Cortex of kidney (tissue), 1 donor: ENCODE measurements at places on chromosomes 12 and 14.

- no peak for DNase-seq
These were observed 18.5 kb upstream of the CCDC175 start for GRCh38 chr14:59595071-59595470.

DNA sequence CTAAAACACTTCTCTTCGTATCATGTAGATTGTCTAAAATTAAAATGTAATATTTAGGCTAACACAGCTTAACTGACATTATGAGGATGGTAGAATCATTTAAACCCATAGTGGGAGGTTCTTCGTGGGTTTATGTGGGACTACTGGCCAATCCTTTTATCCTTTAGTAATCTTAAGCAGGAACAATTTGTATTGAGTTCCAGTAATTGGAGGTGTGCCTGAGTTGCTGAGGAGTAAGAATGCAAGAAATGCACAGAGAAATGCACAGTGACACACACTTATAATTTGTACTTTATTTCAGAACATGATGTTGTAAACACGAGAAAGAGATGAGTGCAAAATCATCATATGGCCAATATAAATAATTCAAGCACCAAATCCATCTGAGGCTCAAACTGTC is 22.3 kb downstream of the OTOGL start:
- no peak for DNase-seq

DNA sequence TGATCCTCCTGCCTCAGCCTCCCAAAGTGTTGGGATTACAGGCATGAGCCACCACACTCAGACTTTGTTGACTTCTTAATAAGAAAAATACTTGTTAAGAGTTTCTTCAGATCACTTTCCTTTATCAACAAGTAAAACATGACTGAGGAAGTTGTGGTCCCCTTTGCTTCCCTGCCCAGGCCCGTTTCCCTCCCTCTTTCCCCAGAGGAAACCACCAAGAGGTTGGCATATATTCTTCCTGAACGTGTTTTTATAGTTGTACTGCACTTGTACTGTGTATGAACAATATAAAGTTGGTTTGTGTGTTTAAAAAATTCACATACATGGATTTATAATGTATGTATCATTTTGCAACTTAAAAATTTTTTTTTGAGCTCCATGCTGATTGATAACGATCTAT is 28.4 kb downstream of the PTPN11 start:
- no peak for DNase-seq

GRCh38 chr14:68979021-68979721 is at the start of gene ACTN1:
ACTN1 (minus strand) TSS chr14:68979302; CDS start chr14:68979056, 246 bp downstream.
- DNase-seq: peak; percentile 51

GRCh38 chr12:107510211-107510610 is 175.4 kb upstream of the PWP1 start:
- no peak for DNase-seq

GRCh38 chr12:76091246-76091754 is 6.8 kb upstream of the NAP1L1 start:
- DNase-seq: no peak

DNA sequence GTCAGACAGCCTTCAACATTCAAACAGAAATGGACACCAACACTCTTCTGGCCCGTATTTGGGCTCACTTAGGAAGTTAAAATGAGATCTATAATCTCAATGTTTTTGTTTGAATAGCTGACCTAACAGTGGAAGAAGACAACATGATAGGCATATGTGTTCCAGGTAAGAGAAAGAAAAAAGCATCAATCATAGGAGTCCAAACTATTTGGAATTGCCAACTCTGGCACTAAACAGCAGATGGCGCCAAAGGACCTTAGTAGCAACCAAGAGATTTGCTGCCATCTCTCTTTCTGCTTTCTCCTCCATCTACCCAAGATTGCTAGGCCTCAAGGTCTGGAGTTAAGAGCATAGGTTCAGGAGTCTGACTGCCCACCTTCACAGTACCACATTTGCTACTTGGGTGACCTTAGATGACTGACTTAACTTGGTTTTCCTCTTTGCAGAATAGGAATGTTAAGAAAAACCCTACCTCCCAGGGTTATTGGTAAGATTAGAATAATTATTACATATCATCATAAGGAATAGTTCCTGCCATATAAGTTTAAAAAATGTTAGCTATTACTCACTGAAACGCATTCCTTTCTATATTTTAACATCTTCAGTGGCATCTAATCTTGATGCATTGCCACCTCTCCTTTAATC is 30.2 kb downstream of the PEX5 start:
- no peak for DNase-seq

DNA sequence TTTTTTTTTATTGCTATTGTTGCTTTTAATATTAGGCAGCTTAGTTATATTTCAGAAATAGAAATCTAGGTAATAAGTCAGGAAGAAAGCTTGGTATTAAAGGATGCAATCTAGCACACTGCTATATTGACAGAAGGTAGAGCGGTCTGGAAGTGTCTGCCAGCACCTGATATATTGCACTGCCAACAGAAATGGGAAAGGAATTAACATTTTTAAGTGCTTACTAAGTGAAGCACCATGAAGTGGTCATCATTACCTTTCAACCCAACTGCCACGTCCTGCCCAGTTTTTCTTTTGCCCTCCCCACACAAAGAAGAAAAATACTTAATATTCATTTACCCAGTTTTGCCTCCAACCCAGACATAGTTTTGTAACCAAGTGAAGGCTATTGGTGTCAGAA is 163.5 kb downstream of the KITLG start:
- DNase-seq: no peak

DNA sequence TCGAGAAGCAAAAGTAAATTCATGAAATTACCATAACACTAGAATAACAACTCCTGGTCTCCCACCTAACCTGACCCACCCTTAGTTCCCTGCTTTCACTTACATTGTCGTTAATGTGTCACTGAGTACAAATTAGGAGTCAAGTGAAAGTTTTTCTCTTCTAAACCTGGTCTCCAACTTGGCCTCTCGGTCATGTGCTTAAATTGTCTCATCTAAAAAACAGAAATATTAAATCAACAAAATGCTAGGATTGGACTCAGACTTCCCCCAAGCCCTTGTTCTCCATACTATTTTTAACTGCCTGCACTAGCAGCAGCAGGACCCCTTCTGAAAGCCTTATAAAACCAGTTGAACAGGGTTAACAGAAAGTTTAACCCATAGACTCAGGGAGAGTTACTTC is 1.8 kb upstream of the BTG1 start:
- DNase-seq: no peak

GRCh38 chr12:52631264-52631663 is 12.9 kb upstream of the KRT73 start:
- no peak for DNase-seq

GRCh38 chr14:35133542-35134328 is 11.4 kb downstream of the PRORP start:
- no peak for DNase-seq

DNA sequence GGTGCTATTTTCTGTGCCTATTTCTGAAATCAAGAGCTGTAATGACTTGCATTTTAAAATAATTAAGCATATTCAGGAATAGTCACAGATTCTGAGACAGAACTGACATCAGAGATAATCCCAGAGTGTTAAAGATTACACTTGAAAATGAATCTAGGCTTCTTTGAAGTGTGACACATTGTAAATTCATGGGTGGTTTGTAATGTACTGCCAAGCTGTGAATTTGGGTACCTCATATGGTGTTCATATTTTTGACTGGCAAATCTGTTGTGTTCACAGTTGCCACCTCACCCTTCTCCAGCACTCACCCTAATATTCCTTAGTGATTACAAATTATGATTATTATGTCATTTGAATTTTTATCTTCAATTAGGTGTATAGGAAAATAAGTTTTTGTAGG is 78.5 kb upstream of the CSRP2 start:
- no peak for DNase-seq

- DNase-seq: no peak
These were observed 117.3 kb upstream of the CAND1 start for GRCh38 chr12:67151886-67152285.

- no peak for DNase-seq
These were observed 1.5 kb upstream of the ZBTB42 start for GRCh38 chr14:104799244-104800014.

DNA sequence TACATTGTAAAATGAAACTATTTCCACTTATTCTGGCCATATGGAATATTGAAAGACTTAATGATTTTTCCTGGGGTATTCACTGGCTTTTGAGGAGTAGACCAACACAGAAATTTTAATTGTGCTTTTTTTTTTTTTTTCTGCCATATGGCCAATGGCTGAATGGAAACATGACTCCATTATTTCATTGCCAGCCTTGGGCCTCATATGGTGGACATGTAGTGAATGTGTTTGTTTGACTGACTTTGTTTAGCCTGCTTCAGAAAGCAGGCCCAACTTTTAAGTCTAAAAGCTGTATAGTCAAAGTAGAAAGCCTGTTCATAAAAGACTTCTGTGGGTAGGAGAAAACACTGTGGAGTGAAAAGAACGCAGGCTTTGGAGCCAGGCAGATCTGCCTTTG is 2.4 kb downstream of the GNG2 start:
- DNase-seq: no peak

DNA sequence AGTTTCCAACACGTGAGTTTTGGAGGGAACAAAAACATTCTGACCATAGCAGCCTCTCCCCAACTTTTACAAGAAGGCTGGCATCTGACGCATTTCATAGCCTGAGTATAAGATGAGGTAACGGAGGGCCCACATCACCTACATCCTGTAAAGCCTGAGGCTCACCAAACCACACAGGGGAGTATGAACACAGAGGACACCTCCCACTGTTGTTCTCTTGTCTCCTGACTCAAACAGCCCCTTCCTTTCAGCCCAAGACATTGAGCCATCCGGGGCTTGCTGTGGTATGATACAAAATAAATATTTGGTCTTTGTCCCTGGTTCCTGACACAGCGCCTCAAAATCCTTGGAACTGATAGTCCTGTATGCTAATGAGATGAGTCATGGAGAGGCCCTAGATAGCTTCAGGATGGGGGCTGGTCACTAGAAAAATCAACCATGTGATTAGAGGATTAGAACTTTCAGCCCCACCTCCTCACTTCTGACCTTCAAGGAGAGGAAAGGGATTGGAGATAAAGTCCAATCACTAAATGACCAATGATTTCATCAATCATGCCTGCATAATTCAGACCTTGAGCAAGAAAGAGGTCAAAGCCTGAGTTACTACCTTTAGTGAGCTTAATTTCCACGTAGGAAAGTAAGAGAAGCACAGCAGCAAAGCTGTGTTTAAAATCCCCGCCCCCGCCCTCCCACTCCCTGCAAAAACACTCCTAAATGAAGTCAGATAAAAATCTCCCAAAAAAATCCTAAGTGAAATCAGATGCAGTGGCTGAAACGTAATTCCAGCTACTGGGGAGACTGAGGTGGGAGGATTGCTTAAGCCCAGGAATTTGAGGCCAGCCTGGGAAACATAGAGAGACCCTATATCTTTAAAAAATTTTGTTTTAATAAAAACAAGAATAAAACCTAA is 236.4 kb downstream of the PCNX1 start:
- DNase-seq: no peak

GRCh38 chr12:31853520-31853919 is 105.7 kb upstream of the RESF1 start:
- no peak for DNase-seq

DNA sequence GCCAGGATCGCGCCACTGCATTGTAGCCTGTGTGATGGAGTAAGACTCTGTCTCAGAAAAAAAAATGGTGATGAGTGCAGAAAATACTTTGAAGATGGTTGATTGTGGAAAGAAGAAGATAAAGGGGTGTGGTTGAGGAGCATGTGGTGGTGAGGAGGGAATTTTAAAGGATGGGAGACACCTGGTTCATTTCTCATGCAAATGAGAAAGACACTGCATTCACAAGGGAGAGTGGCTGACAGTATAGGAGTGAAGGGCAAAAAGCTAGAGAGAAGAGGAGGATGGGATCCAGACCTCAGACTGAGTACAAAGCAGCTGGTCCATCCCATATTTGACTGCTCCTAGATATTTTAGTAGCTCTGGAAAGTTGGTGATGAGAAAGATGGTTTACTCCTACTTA is 206.0 kb downstream of the SNAPC1 start:
- no peak for DNase-seq

DNA sequence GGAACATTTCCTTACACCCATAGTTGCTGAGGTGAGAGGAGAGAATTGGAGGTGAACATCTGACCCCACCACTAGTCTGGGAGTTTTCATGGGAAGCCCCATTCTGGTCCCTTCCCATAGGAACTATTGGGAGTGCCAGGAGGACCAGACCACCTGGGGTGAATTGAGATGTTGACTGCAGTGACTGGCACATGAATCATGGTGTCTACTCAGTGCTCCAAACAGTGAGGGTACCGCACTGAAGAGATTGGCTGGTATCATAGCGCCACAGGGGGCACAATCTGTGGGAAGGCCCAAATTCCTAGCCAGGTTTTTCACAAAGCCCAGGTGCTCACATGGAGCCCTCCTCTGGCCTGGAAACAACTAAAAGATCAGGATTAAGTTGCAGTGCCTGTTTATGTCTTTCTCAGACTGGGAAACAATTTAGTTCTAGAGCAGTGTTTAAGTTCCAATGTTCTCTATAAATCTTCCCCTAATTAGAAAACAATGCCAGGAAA is 3.7 kb upstream of the RNASE9 start:
- DNase-seq: no peak

DNA sequence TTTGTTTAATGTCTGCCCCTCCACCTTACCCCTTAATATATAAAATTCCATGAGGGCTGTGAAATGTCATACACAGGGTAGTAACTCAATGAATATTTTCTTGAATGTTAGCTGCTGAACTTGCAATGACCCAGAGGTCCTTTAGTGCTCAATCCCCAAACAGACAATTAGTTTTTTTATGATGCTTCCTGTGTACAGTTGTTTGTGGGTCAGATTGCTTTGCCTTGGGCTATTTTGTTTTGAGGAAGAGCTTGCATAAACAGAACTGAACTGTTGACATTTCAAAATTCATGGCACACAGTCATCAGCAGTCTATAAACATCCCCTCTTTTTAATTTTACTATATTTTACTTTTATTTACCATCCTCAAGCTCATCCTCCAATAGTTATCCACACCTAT is 820.5 kb upstream of the SEL1L start:
- DNase-seq: no peak

DNA sequence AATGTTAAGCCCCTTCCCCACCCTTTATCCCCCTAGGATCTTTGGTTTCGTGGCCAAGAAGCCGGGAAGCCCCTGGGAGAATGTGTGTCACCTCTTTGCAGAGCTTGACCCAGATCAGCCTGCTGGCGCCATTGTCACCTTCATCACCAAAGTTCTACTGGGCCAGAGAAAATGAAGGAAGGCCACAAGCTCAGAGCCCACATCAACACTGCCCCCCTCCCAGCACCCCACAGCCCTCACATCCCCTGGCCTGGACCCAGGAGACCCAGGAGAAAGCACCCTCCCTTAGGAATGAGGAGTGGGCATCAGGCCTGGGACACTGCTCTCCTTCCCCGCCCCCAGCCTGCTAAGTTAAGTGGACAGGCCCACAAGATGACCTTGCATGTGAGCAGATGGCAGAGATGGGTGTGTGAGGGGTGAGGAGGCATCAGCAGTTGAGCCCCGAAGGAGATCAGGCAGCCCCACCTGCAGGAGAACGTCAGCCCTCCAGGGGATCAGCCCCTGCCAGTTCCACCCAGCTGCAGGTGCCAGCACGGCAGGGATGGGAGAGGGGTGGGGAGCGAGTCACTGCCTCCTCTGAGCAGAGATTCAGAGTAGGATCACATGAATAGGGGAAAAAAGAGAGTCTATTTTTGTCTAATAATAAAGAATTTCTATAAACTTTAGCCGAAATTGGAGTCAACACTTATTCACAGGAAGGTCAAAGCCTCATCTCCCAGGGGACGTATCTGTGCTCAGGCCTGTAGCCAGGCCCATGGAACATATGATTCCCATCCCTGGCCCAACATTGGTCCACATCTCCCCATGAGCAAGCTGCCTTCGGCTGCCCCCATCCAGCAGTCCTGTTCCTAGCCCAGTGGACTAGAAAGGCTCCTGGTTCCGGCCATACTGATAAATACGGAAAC is 14.1 kb downstream of the TNS2 start:
- no peak for DNase-seq

- no peak for DNase-seq
These were observed 110.0 kb downstream of the EPS8 start for GRCh38 chr12:15679151-15679550.
